Gastroesophageal sphincter (tissue), 4 donors: ENCODE measurements at places on chromosomes 1 and 21.
A peak's percentile ranks its signal among the peaks of the same experiment; 100 is the strongest.

- no peak for ATAC-seq
Measured at GRCh38 chr1:118791094-118791691, 196.9 kb downstream of the TBX15 start.

- no peak for ATAC-seq
Measured at GRCh38 chr1:172269084-172269483, 151.4 kb upstream of the C1orf105 start.

DNA sequence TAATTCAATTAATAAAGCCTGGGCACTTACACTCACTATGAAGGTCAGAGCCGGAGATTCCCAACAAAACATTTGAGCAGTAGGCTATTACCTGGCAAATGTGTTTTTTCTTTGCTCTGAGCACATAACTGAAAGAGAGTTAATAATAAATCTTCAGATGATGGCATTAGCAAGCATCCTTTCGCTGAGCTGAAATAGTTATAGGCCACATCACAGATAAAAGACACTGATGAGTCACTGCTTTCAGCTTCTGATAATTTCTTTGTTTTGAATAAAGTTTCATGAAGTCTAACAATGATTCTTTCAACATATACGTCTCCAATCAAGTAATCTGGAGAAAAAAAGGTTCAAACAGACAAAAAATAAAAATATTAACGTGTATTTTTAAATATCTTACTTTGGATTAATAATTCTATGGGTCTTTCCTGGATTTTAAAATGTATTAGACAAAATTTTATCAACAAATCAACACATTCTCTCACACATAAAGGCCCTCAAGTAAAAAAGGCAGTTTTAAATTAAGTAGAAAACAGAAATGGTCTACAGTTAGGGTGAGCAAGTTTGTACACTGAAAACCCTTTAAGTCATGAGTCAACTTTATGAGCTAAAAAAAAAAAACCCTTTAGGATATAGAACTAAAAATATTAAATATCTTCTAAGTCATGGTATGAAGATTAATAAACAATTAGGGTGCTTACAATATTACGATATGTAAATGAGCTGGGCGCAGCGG lies 33.1 kb downstream of the LTN1 start:
- ATAC-seq = no peak

GRCh38 chr1:88200545-88200944 lies 483.5 kb upstream of the PKN2 start:
- no peak for ATAC-seq

- no peak for ATAC-seq
Measured at GRCh38 chr1:32005522-32005921, 8.1 kb upstream of the KHDRBS1 start.

DNA sequence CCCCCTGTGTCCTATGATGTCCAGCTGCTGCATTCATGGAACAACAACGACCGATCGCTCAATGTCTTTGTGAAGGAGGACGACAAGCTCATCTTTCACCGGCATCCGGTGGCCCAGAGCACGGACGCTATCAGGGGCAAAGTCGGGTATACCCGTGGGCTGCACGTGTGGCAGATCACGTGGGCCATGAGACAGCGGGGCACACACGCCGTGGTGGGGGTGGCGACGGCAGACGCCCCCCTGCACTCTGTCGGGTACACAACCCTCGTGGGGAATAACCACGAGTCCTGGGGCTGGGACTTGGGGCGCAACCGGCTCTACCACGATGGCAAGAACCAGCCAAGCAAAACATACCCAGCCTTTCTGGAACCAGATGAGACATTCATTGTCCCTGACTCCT lies 63.3 kb downstream of the SPSB1 start:
- ATAC-seq = no peak

DNA sequence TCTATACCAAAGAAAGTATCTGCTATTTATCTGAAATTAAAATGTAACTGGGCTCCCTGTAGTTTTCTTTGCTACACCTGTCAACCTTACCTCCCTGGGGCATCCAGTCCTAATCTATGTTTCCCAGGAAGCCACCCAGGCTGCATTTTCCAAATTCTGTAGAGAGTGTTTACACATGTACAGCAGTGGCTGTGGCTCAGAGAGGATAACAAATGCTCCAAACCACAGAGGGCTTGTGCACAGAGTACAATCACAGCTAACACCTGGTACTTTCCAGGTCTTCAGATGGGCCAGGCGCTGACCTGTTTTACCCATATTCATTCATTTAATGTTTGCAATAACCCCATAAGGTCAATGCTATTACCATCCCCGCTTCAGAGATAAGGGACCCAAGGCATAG lies 146.5 kb upstream of the TNR start:
- ATAC-seq = no peak

GRCh38 chr21:38396325-38396724 lies 102.0 kb downstream of the ERG start:
- no peak for ATAC-seq

- ATAC-seq = peak; percentile 11
Measured at GRCh38 chr1:147598621-147599361, 57.5 kb downstream of the BCL9 start.

DNA sequence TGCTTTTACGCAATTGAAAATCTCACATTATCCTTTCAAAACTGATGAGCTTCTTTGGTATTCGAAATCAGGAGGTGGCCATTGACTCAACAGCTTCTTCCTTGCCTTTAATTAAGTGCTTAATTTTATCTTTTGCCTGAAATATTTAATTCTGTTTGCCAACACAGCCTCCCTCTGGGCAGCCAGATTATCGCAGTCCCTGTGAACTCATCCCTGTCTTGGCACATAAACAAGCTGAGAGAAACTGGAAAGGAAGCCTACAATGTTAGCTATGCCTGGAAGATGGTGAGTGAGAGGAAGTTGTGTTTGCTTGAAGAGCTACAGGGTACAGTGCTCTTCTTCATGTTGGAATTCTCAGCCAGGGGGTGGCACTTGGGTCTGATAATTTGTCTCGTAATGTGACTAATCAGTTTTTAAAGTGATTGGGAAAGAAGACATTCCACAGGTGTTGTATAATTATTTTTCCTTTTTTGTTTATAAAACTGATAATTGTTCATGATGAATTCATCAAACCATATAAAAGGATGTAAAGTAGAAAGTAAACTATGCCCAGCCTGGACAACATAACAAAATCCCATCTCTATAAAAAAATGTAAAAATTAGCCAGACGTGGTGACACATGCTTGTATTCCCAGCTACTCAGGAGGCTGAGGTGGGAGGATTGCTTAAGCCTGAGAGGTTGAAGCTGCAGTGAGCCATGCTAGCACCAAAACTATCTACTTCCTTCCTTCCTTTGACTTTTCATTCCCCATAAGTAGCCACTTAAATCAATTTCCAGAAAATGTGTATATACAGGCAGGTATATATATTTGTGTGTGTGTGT lies 90.1 kb upstream of the RAVER2 start:
- ATAC-seq = no peak

- no peak for ATAC-seq
Measured at GRCh38 chr1:117627546-117628130, 21.8 kb downstream of the TENT5C start.

DNA sequence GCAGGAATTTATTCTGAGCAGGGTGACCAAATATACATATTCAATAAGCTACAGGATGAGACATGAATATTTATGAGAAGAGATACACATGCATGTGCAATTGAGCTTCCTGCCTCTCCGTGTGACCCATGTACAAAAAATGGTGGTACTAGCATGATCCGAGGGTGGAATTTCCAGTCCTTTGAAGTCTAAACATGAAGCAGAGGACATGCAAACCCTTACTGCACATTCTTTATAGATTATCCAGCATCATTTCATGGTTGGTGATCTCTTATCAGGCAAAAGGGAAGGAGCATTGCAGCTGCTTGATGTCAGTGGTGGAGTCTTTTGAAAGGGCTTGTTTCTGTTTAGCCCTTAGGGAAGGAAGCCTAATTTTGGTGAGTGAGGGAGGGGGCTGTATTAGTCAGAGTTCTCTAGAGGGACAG lies 448.6 kb downstream of the SETD4 start:
- no peak for ATAC-seq

DNA sequence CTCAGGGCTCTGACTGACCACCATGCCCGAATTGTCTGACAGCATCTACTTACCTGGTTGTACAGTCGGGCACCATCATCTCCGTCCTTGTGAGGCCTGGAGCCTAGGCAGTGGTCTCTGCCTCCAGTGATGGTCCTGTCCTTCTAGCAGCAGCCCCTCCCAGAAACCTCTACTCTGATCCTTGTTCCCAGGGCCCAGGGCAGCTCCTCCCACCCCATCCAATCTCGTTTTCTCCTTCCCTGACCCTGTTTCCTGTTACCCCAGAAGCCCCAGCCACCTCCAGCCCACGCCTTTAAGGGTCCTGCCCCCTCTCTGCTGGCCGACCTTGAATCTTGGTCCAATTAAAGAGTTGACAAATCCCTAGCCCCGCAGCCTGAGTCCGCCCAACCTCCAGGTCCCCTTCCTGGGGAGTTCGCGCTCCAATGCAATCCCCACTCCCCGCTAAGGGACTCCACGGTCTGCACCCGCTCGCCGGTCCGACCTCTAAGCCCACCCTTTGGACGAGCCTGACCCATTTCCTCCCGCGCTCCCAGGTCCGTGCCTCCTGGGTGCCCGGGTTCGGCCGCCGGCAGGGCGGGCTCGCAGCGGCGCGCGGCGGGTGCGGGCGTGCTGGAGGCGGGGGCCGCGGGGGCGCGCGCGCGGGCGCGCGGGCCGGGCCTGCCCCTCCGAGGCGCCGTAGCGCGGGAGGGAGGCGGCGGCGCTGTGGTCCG lies at the start of gene B4GALT2:
B4GALT2 (plus strand) TSS at position 660 of the 710 bp plus-strand sequence. CDS start 1,951 bp downstream, outside the sequence.
- ATAC-seq = peak; percentile 35

GRCh38 chr1:1960480-1961196 lies 41.6 kb upstream of the TMEM52 start:
- peak; percentile 35 for ATAC-seq

GRCh38 chr1:213303286-213303685 lies 252.2 kb downstream of the RPS6KC1 start:
- ATAC-seq = no peak

DNA sequence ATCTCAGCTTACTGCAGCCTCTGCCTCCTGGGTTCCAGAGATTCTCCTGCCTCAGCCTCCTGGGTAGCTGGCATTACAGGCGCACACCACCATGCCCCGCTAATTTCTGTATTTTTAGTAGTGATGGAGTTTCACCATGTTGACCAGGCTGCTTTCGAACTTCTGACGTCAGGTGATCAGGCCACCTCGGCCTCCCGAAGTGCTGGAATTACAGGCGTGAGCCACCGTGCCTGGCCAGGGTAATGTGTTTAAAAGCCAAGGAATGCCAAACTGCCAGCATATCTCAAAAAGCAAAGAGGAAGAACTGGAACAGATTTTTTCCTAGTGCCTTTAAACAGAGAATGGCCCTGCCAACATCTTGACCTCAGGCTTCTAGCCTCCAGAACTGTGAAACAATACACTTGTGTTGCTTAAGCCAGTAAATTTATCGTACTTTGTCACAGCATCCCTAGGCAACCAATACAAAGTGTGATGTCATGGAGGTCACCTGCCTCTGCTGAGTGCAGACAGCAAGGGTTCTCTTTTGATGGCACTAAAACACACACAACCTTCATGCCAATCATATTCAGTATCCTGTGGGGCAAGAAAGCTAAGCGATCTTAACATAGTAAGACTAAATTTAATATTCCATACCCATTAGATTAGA lies 858.3 kb upstream of the TMPRSS15 start:
- no peak for ATAC-seq

DNA sequence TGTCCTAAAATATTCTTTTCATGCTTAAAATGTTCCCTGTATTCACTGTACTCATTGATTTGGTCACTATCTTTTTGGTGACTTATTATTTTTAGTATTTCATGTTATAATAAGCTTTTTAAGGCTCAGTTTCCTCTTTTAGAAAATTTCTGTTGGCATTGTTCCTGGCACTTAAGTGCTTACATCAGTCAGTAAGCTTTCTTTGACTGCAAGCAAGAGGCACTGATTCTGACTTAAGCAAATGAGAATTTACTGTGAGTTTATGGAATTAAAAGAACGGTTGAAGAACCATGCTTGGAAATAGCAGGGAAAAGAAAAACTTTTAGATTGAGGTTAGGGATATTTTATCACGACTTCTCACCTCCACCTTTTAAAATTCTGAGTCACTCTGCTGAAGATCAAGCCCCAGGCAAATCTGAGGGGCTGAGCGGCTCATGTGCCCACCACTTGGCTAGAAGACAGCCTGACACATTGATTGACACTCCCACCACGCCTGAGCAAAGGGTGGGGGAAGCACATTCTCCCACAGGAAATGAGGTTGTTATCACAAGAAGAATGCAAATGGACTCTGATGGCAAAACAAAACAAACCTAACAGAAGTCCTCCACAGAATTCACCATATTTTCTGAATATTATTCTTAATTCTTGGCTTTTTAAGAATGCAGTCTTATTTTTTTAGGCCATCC lies 102.8 kb downstream of the KCTD3 start:
- ATAC-seq = no peak

DNA sequence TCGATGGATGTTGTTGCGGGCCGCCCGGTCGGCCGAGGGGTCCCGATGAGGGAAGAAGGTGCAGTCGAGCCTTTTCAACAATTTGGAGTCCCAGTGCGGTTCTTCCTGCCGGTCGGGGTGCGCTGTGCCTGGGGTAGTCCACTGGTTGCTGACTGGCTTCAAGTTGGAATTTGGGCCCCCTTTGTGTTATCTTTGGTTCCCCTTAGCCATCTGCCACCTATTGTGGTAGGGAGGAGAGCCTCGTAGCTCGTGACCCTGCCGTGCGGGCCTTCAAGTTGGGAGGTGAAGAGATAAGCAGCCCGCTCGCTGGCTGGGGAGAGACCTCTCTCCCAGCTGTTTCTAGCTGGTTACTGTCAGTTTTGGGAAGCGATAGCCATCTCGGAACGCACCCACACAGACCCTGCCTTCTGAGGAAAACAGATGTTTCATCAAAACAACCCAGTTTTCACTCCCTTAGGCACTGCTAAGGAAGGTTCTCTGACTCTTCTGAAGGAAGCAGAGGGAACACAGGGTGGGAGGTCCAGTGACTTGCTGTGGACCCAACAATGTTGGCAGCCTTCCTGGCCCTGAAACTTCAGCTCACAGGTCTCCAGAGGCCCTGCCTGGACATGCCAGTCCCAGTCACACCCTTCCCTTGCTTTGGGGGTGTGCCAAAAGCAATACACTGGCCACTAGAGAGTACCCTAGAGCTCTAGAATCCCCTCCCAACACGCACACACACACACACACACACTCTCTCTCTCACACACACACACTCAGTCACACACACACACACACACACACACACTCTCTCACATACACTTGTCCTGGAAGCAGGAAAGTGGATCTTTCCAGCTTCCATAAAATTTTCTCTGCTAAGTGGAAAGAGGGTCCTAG lies 1.0 kb downstream of the BTG2 start:
- ATAC-seq = peak; percentile 27

- no peak for ATAC-seq
Measured at GRCh38 chr21:15804247-15805005, 74.6 kb downstream of the USP25 start.

DNA sequence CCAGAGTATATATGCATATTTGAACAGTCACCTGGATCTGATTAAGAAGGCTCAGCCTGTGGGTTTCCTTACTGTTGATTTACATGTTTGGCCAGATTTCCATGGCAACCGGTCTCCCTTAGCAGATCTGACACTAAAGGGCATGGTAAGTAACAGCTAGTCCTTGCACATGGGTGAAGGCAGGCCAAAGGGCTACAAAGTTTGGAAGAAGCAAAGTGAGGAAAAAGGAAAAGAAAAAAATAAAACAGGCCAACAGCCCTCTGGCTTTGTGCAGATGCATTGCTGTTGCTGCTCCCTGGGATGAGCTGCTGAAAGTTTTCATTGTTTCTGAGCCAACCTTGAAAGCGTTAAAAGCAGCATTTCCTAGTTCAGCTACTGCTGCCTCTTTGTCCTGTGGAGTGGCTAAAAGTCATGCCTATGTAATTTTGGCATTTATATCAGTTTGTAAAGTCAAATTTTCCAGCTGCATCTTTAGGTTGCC lies 176.5 kb upstream of the HOOK1 start:
- ATAC-seq = no peak
